ENCODE measurements at places on chromosomes 2 and 18.

- DNase-seq = no peak
Observed at GRCh38 chr2:69652206-69652605, 8.7 kb upstream of the AAK1 start.

DNA sequence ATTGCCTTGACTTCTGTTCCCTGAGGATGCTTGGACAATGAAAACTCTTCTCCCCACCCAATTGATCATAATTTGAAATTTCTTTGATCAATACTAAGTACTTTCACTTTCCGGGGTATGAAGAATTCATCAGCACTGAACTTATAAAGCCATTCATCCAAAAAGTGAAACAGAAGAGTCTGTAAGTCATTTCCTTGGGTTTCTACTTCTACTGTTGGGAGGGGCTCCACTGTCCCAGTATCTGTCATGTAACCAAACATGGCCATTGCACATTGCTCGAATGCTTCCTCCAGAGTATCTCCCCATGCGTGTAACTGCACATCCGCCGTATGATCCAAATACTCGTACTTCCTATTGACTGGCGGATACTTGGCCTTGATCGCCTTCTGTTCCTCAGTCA lies 30.3 kb downstream of the NCL start:
- no peak for DNase-seq

DNA sequence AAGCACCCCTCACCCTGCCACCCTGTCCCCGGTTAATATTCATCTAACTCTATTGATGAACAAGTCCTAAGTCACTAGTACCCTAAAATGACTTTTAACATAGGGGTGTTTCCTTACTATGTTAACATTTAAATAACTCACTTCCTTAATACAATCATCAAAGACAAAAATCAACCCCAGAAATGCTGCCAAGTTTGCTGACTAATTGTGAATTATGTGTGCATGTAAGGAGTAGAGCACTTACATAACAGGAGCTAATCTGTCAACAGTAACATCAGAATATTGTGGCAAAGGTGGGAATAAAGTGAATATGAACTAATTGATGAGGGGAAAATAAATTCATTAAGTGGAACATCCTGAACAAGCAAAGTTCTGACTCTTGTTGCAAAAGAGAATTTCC lies 81.4 kb upstream of the ERBB4 start:
- no peak for DNase-seq

GRCh38 chr2:174059178-174059883 lies 94.2 kb upstream of the SP3 start:
- DNase-seq = no peak

- DNase-seq = no peak
Observed at GRCh38 chr2:47402555-47402804, 476 bp upstream of the MSH2 start.

GRCh38 chr18:58785171-58785805 lies 79.4 kb upstream of the ZNF532 start:
- no peak for DNase-seq

GRCh38 chr2:37447446-37447845 lies 103.0 kb downstream of the QPCT start:
- DNase-seq = no peak

DNA sequence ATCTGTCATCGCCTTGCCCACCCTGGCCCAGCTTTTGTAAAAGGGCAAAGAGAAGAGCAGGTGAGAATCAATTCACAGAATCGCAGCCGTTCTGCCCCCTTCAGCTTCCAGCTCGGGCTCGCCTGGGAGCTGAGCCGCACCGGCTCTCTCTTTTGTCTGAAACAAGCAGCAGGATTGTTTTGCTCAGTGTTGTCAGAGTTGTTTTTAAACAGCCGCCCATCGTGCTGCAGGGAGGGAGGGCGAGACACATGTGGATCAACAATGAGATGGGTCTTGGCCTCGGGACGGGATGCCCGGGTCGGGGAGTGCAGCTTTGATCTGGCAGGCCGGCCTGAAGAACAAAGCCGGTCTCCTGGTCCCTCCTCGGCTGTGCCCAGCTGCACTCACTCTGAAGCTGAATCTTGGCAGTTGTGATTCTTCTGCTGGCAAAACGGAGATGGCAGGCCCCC lies 39.7 kb upstream of the HDAC4 start:
- DNase-seq = no peak

GRCh38 chr2:226836548-226836885 lies 663 bp downstream of the RHBDD1 start:
- DNase-seq = no peak

GRCh38 chr2:196468394-196468793 lies 171.1 kb upstream of the CCDC150 start:
- DNase-seq = no peak

DNA sequence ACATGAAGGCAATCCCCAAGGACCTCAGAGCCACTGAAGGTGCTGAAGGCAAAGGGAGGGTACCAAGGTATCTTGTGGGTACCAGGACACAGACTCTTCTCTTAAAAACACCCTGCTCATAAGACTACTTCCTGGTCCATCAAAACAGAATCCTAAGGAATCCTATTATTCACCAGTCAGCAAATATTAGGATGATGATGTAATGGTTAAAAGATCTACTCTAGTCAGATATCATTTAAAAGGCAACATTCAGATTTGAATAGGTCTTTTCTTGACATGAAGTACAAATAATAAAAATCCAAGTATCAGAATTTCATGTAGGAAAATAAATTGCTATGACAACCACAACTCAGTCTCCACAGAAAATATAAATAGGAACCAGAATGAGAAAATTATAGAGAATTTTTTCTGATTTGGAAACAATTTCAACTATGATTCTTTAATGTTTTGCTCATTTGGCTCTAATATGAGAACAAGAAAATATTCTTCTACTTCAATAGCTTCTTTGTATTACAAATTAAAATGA lies 77.8 kb upstream of the ZNF397 start:
- no peak for DNase-seq

GRCh38 chr2:104250635-104251034 lies 603.3 kb upstream of the POU3F3 start:
- no peak for DNase-seq

GRCh38 chr2:4445821-4446220 lies 742.4 kb downstream of the DCDC2C start:
- DNase-seq = no peak

DNA sequence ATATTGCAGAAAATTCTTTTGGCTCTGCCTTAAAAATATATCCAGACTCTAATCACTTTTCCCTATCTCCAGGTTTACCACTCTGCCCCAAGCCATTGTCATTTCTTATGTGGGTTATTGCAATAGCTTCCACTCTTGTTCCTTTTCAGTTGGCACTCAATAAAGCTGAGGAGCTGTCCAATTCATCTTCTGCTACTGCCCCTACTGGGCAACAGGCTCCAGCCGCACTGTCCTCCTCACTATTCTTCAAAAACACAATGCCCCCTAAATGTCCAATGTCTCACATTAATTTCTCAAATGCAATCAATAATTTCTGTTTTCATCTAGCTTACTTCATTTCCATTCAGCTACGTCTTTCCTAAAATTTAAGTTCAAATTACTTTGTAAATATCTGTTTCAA lies 1262.5 kb upstream of the CDH2 start:
- no peak for DNase-seq

DNA sequence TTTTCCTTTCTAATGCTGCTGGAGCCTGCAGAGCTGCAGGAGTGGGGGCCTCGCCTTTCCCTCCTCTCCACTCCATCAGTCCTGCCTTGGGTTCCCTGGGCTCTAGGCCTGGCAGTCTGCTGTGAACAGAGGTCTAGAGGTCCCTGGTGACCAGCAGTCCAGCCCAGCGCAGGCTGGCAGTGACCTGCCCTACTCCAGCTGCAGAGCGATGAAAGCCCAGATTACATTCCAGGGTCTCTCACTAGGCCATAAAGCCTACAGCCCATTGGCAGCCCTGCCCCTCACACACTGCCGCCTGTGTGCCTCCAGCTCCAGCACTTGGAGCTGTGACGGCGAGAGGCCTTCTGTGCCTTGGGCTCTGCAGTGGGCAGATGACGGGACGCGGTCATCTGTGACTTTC lies 14.8 kb upstream of the MAL start:
- DNase-seq = no peak
